ENCODE measurements at places on chromosomes 3 and 15.

DNA sequence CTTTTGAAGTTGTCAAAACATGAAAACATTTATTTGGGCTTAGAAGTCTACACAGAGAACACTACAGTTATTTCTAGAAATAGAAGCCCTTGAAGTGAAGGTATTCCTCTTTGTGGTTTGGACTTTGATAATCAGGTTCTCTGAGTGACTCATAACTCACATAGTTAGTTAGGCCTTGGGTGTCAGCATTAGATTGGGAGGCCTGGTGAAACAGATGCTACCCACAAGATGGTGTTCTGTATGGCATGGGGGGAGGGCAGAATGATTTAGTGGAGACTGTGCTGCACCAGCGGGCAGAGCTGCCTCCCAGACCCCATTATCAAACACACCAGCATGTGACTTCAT, 108.9 kb upstream of the ETV5 start:
- no peak for DNase-seq

DNA sequence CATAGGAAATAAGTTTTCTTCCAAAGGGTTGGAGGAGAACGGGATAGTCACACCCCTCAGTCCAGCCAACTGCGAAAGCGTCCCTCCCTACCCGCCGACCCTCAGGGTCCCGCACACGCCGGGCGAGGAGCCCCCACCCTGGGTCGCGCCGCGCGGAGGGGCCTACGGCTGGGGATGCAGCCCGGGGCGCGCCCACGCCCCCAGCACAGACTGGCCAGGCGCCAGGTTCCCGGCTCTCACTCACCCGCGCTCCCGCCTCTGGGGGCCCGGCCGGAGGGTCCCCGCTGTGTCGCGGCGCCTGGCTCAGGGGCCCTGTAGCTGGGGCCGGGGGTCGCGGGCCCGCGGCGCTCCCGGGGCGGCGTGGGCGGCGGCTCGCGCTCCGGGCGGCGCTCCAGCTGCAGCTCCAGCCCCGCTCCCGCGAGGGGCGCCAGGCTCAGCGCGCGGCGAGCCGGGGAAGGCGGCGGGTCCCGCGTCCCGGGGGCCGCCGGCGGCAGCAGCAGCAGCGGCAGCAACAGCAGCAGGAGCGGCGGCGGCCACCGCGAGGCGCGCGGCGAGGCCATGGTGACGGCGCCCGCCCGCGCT, 375 bp downstream of the HEG1 start:
- no peak for DNase-seq

- no peak for DNase-seq
These were observed 86.3 kb downstream of the ANP32A start for GRCh38 chr15:68734352-68734751.

- no peak for DNase-seq
These were observed 41.0 kb downstream of the ITGB5 start for GRCh38 chr3:124846189-124846588.

Measured in NCI-H69 (cell line).